Suppressor macrophage (primary cell): ENCODE measurements at places on chromosomes 11 and 22.

DNA sequence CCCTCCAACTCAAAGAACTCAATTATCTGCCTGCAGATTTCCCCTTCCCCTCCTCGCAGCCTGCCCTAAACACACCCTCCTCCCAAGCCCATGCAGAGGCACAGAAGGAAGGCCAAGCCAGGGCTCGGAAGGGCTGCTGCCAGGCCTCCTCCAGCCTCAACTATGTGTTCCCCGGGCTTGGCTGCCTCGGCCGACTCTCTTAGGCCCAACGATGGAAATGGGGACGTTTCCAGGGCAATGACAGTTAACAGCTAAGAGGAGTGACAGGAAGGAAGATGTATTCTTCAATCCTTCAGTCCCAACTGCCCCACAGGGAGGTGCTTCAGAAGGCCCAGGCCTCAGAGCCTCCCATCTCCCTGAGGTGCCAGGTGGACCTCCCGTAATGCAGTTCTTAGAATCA is 104.0 kb upstream of the AKIP1 start:
- DNase-seq, result no peak

GRCh38 chr22:50270666-50271394 is 650 bp upstream of the MAPK11 start:
- peak; percentile 86 for DNase-seq

- DNase-seq, result no peak
These were observed 211.1 kb upstream of the CADM1 start for GRCh38 chr11:115715251-115715770.

GRCh38 chr11:62444236-62444833 is 25.5 kb downstream of the SCGB1A1 start:
- DNase-seq, result peak; percentile 86

GRCh38 chr11:23865341-23865975 is 631.4 kb upstream of the LUZP2 start:
- no peak for DNase-seq

DNA sequence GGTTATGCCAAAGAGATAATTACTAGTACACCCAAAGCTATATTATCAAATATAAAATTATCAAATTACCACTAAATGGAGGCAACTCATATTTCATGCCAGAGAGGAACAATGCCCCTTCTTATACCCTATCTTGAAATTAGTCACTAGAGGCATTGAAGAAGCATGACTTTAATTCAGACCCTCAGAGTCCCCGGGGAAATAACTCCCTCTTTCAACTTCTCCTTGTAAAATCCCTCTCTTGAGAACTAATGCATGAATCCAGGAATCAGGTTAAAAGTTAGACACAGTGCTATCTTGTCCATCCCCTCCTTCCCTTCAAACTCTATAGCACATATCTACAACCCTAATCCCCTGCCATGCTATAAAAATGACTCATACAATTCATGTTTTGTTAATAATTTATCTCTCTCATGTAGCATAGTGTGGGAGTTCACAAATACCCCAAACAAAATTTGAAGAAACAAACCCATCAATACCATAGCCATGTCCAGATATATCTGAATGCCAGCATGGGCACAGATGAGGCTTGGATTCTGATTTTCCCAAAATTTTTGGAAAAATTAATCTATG is 665.4 kb downstream of the KCNA4 start:
- no peak for DNase-seq
